ENCODE measurements at places on chromosomes 2 and 18.

DNA sequence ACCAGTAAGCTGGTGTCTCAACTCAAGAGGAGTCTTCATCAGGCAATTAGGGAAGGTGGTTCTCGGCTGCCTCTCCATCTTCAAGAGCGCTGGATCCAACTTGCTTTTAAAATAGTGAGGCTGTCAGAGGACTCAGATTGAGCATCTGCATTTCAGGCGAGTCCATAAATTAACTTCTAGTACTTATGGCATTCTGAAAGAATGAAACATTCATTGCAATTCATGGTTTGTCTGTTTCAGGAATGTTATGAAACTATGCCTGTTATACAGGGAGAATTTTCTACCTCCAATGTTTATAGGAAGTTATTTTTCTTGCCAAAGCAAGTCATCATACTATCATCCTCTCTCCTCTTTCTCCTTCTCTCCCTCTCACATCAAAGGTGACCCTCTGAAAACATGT lies 883.2 kb downstream of the SLC4A3 start:
- no peak for DNase-seq

- no peak for DNase-seq
These were observed 16.9 kb downstream of the C2orf74 start for GRCh38 chr2:61178603-61179545.

DNA sequence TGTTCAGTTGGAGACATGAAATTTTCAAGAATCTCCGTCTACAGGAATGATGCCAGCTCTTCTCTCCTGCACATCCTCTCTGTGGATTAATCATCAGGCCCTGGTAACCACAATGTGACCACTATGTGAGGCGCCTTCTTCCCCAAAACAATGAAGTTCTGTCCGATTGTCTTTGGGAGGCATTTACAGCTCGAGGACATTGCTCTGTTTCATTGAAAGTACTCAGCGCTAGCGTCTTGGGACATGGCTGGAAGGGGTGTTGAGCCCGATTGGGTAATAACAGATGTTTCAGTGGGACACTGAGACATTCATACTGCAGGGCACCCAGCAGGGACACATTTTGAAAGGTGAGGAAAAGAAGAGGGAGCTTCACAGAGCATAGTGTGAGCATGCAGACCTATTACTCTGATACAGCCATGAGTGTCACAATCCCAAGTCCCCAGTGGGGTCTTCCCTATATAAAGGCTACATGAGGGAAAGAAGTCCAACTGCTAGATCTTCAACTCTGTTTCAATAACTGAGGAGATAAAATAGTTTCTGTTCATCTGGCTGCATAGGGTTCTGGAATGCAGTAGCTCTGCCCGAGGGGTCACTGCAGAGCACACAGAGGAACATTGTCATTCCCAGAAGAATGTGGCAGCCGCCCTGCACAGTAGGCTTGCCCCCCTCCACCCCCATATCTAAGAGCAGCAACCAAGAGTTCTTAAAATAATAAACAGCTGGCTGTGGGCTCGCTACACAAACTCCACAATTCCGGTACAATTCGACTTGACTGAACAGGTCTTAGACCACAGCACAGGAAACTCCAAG lies 237.3 kb downstream of the OSR1 start:
- no peak for DNase-seq

DNA sequence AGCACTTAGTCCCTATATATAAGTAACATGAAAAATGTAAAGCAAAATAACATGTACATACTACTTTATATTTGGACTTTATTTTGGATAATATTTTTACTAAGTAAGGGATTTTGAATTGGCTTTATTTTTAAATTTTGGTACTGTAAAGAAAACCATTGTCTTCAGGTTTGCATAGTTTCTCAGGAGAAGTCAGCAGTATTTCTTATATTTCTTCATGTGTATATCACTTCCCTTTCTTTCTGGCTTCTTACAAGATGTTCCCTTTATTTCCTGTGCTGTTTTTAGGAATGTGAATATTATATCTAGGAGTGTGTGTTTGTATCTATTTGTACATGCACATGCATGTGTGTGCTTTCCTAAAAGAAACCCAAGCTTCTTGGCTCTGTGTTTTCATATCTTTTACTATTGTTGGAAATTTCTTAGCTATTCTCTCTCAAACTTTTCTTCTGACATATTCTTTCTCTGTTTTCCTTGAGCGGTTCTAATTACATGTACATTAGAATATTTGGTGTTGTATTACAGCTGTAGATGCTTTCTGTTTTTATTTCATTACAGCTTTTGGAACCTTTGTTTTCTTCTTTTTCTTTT lies 1549.7 kb upstream of the ACVR2A start:
- DNase-seq: no peak
